Smooth muscle cell of the coronary artery (primary cell): ENCODE measurements at places on chromosomes 3 and 15. TPM values are rescaled to one million over a fixed set of nuclear protein-coding genes. Genes with fewer than 3 reads are reported as not detected.

The SEMA3B gene
- total RNA-seq = 7.2 and 13.2 TPM in 2 replicates

The BDH1 gene
- 0.68 and 1.6 TPM in 2 replicates for total RNA-seq

The TRIM42 gene
- total RNA-seq = not detected in 2 replicates

The CP gene
- total RNA-seq = 0.38 and 30.1 TPM in 2 replicates

The WNT5A gene
- total RNA-seq = 0.15 and 46.0 TPM in 2 replicates

The HIGD2B gene
- not detected in 2 replicates for total RNA-seq

The FGD5 gene
- total RNA-seq = 1.3 and 3.8 TPM in 2 replicates

The PARP15 gene
- total RNA-seq = 0.23 TPM in 1 of 2 replicates, not detected in the other

The RASGRF1 gene
- not detected in 2 replicates for total RNA-seq

The NR2F2 gene
- total RNA-seq = 7.8 and 8.5 TPM in 2 replicates

The GOLGA8G gene
- not detected in 2 replicates for total RNA-seq

The CLEC3B gene
- total RNA-seq = 0.98 and 46.7 TPM in 2 replicates
